ENCODE measurements at places on chromosomes 4 and X. TPM values are rescaled to one million over a fixed set of nuclear protein-coding genes. Genes with fewer than 3 reads are reported as not detected.

Gene EFNB1
- total RNA-seq = 2.6 TPM

Gene TEX13A
- total RNA-seq = not detected

GRCh38 chrX:83508526-83509253 lies 600 bp downstream of the POU3F4 start:
- H3K4me3 ChIP-seq = no peak overlapping the region
- no peaks in the 10 kb centered on the region for H3K4me1 ChIP-seq
- no peak overlapping the region for H3K27ac ChIP-seq
- peaks cover 4% of the 10 kb centered on the region for H3K27me3 ChIP-seq

- H3K27ac ChIP-seq = no peak overlapping the region
- no peak for DNase-seq
- no peak overlapping the region for H3K4me3 ChIP-seq
- no peaks in the 10 kb centered on the region for H3K27me3 ChIP-seq
These were observed 203.6 kb downstream of the ARHGEF9 start for GRCh38 chrX:63581398-63581797.

DNA sequence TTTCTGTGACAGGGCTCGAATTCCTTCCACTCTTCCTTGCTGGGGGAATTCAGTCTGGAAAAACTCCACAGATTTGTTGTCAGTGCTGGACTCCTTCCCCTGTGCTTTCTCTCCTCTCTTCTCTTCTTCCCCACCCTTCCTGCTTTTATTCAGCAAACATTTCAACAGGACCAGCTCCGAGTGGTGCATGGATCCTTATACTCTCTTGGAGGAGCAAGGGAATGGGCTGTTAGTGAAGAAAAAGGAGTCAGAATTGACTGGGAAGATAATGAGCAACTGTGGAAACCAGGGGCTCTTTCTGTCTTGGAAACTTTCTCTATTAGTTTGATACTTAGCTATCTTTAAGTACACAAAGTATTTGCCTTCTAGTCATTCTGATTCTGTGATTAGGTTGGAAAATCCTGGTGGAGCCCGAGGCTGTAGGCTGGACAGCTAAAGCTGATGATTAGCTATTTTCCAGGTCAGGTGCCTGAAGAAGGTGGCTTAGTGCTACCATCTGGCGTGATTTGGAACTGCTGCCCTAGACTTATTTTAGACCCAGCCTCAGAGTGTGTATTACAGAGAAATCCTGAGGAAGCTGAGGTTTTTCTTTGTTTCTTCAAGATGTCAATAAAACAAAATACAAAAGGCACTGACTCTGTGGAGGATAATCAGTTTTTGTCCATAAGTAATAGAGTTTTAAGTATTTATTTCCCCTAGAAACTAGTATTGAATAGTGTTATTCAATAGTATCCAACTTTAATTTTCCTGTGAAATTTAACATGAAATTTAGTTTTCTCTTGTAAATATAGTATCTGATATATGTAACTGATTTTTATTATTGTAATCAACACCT lies 38.4 kb downstream of the NAP1L5 start:
- no peaks in the 10 kb centered on the region for H3K27me3 ChIP-seq
- peak overlapping the region; percentile 33 for H3K27ac ChIP-seq
- no peak overlapping the region for H3K4me3 ChIP-seq
- no peaks in the 10 kb centered on the region for H3K36me3 ChIP-seq
- peak; percentile 64 for DNase-seq

DNA sequence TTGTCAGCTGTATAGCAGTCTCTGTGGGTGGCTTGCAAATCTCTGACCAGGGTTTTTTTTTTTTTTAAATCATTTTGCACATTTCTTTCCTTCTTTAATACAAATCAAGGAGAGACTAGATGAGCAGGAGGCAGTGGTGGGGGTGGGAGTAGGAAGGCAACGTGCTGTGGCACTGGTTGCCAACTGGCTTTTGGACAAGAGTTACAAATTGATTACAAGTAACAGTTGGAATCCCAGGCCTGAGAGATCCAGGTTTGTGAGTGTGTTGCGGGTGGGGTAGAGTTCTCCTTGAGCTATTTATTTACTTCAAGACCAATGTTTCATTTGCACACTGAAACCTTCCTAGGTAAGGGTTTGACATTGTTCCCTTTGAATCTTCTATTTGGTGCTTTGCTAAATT lies 325.3 kb downstream of the AFF2 start:
- no peak for DNase-seq
- no peaks in the 10 kb centered on the region for H3K4me1 ChIP-seq
- H3K27ac ChIP-seq = no peak overlapping the region
- H3K27me3 ChIP-seq = peaks cover 3% of the 10 kb centered on the region

DNA sequence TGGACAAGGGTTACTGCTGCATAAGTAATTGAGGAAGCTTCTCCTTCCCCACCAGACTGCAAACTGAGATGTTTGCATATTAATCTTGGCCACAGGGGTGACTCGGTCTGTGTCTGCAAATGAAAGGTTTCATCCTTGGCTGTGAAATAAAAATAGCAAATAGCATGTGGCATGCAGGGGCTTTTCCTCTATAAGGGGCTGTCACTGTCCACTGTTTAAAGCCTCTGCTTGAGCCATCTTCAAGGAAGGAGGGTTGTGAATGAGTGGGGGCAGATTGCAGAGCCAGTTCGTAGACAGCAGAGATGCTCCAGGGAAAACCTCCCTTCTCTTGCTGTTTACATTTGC lies 33.3 kb downstream of the TMSB4X start:
- H3K27me3 ChIP-seq = no peaks in the 10 kb centered on the region
- DNase-seq = no peak
- H3K27ac ChIP-seq = peak overlapping the region; percentile 14
- no peaks in the 10 kb centered on the region for H3K4me1 ChIP-seq
- no peaks in the 10 kb centered on the region for H3K36me3 ChIP-seq
- H3K4me3 ChIP-seq = no peak overlapping the region

DNA sequence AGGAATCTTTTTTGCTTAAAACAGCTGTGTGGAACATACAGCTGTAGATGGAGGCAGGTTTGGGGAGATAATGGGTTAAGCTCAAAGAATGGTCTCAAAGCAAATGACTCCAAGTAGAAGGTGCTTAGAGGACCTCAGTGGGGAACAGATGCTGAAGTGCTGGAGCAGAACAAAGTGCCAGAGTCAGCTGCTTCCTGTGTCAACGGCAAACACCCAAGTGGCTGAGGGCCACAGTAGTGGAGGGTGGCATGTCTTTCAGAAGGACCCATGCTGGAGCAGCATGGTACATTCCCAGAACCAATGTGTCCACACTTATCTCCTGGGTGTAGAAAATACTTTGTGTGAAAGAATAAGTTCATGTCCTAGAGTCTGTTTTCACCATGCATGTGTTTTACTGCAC lies 197.5 kb downstream of the CCNG2 start:
- H3K27me3 ChIP-seq = no peaks in the 10 kb centered on the region
- no peak overlapping the region for H3K27ac ChIP-seq
- peaks cover 3% of the 10 kb centered on the region for H3K4me1 ChIP-seq
- no peaks in the 10 kb centered on the region for H3K36me3 ChIP-seq

- H3K4me1 ChIP-seq = no peaks in the 10 kb centered on the region
- no peak overlapping the region for H3K27ac ChIP-seq
- no peaks in the 10 kb centered on the region for H3K36me3 ChIP-seq
- no peak overlapping the region for H3K4me3 ChIP-seq
These were observed 56.4 kb downstream of the PDGFC start for GRCh38 chr4:156915221-156915620.

GRCh38 chr4:79030973-79031372 lies 91.7 kb upstream of the PAQR3 start:
- H3K27ac ChIP-seq = no peak overlapping the region
- no peak overlapping the region for H3K4me3 ChIP-seq
- no peaks in the 10 kb centered on the region for H3K27me3 ChIP-seq
- H3K36me3 ChIP-seq = no peaks in the 10 kb centered on the region

DNA sequence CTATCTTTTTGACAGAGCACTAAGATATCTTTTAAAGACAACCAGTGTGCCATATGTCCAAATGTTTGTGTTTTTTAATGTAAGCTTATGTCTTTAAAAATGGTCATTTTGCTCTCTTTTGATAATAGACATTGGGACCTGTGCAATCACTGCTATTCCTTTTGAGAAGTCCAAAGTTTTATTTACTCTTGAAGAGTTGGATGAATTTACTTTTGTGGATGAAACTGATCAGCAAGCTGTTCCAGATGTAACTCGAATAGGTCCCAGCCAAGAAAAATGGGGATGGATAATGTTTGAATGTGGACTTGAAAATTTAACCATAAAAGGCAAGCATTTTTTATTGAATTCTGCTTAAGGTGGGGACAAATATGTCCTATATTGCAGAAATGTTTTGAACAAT lies 97.2 kb downstream of the BLTP1 start:
- H3K27ac ChIP-seq = no peak overlapping the region
- no peak for DNase-seq
- H3K27me3 ChIP-seq = no peaks in the 10 kb centered on the region
- peaks cover 11% of the 10 kb centered on the region for H3K36me3 ChIP-seq
- H3K4me1 ChIP-seq = no peaks in the 10 kb centered on the region

Data from pancreas (tissue), 10 donors.